HuH-7 (cell line): ENCODE measurements at places on chromosomes 1 and 21.

DNA sequence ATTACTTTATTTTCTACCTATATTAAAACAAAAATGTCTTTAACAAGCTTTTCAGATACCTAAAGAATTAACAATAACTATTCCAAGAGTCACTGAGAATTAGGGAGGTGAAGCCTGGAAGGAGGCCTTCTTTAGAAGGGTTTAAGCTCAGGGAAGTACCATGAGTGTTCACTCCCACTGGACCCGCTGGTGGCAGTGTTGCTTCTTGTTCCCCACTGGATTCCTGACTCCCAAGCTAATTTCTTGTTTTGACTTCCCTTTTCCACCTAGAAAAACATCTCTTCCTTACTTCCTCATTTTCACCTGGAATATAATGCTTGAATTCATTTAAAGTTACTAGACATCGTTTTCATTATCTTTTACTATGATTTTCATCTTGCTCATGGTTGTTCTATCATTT, 264.2 kb downstream of the HMCN1 start:
- no peak for DNase-seq

- DNase-seq: no peak
Observed at GRCh38 chr1:3234281-3234680, 165.3 kb downstream of the PRDM16 start.

DNA sequence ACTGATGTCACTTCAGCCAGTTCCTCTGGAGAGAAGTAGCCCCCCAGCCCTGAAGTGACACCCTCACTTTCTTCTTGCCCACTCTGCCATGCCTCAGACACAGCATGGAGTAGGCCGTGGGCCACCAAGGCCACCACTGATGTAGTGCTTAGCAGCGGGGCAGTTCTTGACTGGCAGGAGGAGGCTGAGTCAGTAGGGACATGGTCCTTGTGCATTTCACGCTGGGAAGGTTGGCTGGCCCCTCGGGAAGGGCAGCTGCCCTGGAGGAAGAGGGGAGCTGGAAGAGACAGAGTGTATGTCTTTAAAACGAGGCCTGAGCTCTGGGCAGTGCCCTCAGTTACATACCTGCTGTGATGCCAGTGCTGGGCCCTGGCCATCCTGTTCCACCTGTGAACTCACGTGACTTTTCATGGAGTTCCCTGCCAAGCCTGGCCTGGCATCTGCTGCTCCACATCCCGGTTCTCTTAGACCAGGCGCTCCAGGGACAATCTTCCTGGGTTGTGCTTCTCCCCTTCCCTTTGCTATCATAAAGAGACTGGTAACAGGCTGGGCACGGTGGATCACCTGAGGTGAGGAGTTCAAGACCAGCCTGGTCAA, 158.6 kb upstream of the TMEM51 start:
- no peak for DNase-seq

- DNase-seq: no peak
Observed at GRCh38 chr1:12447307-12447706, 170.7 kb downstream of the DHRS3 start.

- DNase-seq: no peak
Observed at GRCh38 chr21:45415943-45416611, 11.1 kb downstream of the COL18A1 start.

- no peak for DNase-seq
Observed at GRCh38 chr1:13700521-13701270, 708 bp downstream of the PRDM2 start.

- DNase-seq: no peak
Observed at GRCh38 chr1:2624735-2625300, 8.0 kb downstream of the MMEL1 start.

DNA sequence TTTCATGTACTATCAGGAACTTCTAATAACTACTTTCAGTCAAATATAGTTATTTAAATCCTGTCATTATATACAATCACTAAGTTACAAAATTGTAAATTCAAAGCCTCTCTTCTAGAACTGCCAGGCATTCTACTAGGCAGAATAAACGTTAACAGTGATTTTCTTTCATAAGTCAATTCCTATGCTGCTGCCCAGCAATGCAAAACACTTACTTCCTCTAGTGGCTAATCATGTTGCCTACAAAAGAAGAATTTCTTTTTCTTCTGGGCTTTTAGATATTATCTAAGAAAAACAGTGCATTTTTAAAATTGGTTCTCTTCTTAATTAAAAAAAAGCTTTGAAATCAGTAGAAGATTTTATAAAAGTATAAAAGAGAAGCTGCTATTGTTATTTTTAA, 509.8 kb upstream of the ADAMTS5 start:
- no peak for DNase-seq

DNA sequence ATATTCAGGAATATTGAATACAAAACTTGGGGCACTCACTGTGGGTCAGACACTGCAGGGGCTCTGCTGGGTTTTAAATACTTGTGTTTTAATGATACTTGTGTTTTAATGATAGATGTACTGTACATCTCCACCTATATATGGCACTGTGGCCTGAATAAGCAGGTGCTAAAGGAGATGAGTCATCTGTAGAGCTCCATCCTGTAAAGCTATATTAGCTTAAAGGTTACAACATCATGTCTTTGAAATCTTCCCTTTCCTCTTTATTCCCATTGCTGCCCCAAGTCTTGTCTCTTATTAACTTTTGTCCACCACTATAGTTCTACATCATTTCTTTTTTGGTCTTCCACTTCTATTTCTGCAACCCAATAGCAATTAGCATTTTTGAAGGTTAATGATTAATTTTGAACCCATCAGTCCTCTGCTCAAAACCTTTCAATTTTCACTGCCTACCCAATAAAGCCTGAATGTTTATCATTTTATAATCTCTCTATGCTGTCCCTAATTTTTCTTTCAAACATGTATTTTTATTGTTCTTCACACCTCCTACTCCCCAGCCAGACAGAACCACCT, 113.3 kb upstream of the PTGFR start:
- no peak for DNase-seq

DNA sequence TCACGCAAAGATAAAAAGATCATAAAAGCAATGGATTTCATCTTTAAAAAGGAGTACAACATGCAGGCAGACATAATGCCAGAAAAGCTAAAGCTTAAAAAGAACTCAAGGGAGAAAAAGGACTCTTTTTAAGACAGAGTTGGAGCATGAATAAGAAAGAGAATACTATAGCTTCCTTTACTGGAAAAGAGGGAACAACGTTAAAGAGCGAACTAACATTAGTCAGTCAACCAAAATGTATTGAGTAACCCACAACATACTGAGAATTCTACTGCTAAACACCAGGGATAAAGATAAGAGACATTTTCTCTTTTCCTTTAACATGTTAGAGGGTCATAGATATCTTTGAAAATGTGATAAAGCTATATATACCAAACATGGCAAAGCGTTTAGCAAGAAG, 182.0 kb downstream of the DUSP10 start:
- DNase-seq: no peak

DNA sequence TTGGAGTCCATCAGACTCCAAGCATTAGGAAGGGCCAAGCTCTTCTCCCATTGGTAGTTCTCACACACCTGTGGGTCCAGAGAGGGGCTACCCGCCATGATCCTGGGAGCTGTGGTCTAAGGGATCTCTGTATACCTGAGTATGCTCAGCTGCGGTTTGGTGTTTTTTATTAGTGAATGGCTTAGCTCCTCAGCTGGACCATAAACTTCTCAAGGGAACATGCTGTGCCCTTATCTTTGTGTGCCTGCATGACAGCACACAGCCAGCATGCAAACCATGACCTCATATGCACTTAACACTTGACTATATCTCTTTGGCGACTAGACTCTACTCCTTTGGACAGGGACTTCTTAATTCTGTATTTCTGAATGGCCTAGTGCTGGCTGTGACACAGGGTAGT, 94.5 kb downstream of the CD58 start:
- DNase-seq: no peak

- DNase-seq: no peak
Observed at GRCh38 chr1:232139444-232139843, 490.5 kb downstream of the SIPA1L2 start.

DNA sequence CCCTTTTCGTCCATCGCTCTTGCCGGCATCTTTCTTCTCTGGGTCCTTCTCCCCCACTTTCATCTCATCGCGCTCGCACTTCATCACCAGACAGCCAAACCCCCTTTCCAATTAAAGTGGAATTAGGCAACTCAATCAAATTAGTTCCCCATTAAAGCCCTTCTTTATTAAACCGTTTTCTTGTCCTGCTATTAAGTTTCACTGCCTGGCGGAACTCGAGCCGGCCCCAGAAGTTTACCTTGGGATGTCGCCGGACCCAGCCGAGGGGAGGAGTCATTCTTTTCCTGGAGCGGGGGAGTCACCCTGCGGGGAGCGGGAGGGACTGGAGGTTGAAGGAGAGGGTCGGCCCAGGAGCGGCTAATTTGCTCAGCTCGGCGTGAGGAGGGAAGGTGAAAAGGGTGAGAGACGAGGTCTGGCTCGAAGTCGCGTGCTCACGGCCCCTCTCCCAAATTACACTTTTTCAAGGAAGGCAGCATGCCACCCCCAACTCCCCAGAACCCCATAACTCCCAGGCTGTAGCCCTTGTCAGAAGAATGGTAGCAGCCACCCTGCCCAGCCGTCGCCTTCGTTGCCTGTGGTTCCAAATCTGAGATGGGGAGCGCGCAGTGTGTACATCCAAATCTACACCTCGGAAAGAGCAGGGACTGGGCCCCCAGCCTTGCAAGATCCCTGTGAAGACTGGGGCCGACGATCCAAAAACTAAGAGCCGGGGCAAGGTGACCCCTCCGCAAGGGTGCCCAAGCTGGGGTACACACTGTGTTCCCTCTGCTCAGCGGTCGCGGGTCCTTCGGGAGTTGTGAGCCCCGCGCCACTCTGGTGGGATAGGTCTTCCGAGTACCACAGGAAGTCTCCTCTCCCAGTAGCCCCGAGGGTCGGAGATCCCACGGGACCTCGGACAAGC, 6.4 kb downstream of the DMRTA2 start:
- DNase-seq: no peak
